NCI-H526 treated with DMSO at 0.1 percent for 48 hours (cell line): ENCODE measurements at places on chromosomes 2 and 18.

DNA sequence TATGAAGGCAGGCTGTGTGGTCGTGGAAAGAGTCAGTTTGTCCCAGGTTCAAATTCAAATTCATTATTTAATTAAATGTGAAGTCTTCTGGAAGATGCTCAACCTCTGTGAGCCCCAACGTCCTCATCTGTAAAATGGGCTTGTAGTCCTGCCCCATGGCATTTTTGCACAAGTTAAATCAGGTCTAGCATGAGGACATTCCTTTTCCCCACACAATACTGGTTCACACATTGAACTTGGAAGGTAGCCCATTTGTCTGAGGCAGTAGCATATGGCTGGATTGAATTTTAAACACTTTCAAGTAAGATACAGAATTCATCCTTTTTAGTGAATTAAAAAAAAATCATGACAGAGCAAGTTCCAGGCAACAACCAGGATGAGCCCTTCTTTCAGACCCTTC lies 665.4 kb upstream of the HS6ST1 start:
- DNase-seq: no peak

DNA sequence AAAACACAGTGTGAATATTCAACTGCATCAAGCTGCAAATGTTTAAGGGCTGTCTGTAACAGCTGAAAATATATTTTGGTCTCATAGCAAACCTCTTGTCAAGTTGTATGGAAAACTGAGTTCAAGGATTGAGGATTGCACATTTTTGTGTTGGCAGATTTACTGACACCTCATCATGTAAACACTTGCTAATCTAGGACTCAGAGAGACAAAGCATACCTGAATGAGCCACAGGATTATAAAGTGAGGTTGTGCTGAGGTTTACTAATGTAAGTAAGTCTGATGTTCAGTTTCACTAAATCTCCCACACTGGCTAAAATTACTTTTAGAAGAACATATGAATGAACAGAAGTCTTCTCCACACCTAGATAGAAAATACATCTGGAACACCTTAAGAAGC lies 1993.1 kb upstream of the CELF4 start:
- DNase-seq: no peak

GRCh38 chr2:78351208-78351607 lies 674.3 kb upstream of the REG3G start:
- no peak for DNase-seq

DNA sequence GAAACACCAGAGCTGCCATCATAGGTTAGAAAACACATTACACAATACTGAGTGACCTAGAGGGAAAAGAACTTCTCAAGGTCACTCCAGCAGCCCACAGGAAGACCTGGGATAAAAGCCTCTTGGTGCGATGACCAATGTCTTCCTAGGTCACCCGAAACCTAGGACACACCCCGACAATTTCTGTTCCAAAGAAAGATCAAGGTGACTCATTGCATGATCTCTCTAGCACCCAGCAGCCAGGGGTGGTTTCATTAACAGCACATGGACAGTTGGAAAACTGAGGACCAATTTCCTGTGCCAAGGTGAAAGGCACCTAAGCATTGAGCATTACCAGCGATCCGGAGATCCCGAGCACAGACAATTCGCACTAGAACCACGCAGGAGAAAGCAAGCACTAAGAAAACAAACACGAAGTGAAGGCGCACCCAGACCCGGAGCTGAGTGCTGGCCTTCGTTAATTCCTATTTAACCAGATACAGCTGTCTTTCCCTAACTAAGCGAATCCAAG lies 1.5 kb downstream of the CACNB4 start:
- DNase-seq: no peak

GRCh38 chr18:6219116-6219717 lies 195.5 kb downstream of the L3MBTL4 start:
- no peak for DNase-seq

- no peak for DNase-seq
Observed at GRCh38 chr18:48922226-48922800, 28.5 kb downstream of the SMAD7 start.

- peak; percentile 66 for DNase-seq
Observed at GRCh38 chr18:68791801-68792200, 6.1 kb upstream of the CCDC102B start.

- DNase-seq: no peak
Observed at GRCh38 chr2:7007846-7008741, 90.9 kb downstream of the RNF144A start.

- no peak for DNase-seq
Observed at GRCh38 chr2:19746611-19747309, 155.0 kb downstream of the TTC32 start.
